Activated CD4-positive, alpha-beta T cell treated with anti-CD3 and anti-CD28 coated beads, Interleukin-10, Interleukin-2, amounts not matched to agents 100 ng/mL and 50 ng/mL, durations not matched to agents 16 hours and 8 hours (primary cell): ENCODE measurements at places on chromosomes 7 and 10.

GRCh38 chr7:88073626-88074025 is 139.6 kb downstream of the ADAM22 start:
- DNase-seq: no peak

DNA sequence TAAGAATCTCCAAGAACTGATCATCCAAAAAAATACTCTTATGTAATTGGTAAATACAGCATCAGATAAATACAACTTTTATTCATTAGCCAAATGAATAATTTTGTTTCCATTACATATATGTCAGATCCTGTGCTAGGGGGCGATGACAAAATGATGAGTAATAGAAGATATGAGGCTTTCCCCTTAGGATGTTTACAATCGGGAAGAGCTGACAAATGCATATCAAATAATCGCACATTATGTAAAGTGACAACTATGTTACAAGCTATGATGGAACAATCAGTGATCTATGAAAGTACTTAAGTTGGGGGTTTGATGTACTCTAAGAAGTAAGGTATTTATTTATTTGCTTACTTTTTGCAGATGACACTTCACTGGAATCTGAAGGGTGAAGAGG is 465.6 kb upstream of the VSTM2A start:
- DNase-seq: no peak

- DNase-seq: no peak
Measured at GRCh38 chr10:21759232-21759631, 225.2 kb downstream of the MLLT10 start.

- DNase-seq: no peak
Measured at GRCh38 chr7:130982651-130983050, 248.6 kb upstream of the KLF14 start.

GRCh38 chr10:67487906-67488619 is 207.9 kb downstream of the CTNNA3 start:
- DNase-seq: no peak

- no peak for DNase-seq
Measured at GRCh38 chr7:113763226-113763625, 155.6 kb downstream of the PPP1R3A start.

DNA sequence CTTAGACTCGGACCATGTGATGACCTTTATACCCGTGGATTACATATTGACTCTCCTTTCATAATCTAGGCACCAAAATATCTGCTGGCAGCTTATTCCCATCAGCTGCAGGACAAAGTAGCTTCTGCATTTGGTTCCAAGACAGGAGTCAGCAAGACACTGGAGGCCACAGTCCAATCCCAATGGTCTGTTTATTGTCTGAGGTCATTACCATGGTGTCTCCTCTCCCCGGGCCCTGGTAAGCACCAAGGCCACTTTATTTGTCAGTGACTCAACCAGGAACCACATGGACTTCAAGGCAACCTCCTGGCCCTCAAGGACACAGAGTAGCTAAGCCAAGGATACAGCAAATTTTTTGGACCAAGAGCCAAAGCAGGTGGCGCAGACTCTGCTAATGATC is 36.1 kb downstream of the KCNMA1 start:
- DNase-seq: no peak

- no peak for DNase-seq
Measured at GRCh38 chr10:61635471-61635870, 27.3 kb upstream of the CABCOCO1 start.

- no peak for DNase-seq
Measured at GRCh38 chr7:71933426-71933825, 478.7 kb downstream of the CALN1 start.
